ENCODE measurements at places on chromosomes 2 and 18.

DNA sequence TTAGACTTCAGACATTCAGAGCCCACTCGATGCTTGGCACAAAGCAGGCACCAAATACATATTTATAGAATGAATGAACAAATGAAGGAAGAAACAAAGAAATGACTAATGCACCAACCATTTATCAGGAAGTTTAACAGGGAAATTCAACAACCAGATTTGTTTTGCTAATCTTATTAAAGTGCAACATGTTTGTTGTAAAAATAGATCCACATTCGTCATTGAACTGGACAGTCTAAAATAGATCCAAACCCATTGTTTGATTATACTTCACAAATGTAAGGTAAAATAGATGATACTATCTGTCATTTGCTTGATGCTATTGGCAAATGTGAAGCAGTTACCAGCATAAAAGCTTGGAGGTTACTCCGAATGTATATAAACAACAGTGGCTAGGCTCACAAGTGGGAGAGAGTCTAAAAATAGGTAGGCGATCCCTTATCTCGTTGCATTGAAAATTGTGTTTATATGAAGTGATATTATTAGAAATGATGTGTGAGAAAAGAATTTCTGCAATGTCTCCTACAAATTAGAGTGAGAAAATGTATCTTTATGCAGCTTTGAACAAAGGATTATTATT is 246.2 kb downstream of the NEDD4L start:
- H3K27me3 ChIP-seq: peaks cover 9% of the 10 kb centered on the region
- DNase-seq: no peak
- no peaks in the 10 kb centered on the region for H3K36me3 ChIP-seq
- no peak overlapping the region for H3K27ac ChIP-seq
- peaks cover 4% of the 10 kb centered on the region for H3K4me1 ChIP-seq
- no peak overlapping the region for H3K4me3 ChIP-seq

- no peak overlapping the region for H3K4me3 ChIP-seq
- H3K27me3 ChIP-seq: peaks cover 53% of the 10 kb centered on the region
- no peaks in the 10 kb centered on the region for H3K36me3 ChIP-seq
- peaks cover 26% of the 10 kb centered on the region for H3K4me1 ChIP-seq
- no peak for DNase-seq
- no peak overlapping the region for H3K27ac ChIP-seq
These were observed 56.4 kb downstream of the FAM168B start for GRCh38 chr2:131036696-131037397.

DNA sequence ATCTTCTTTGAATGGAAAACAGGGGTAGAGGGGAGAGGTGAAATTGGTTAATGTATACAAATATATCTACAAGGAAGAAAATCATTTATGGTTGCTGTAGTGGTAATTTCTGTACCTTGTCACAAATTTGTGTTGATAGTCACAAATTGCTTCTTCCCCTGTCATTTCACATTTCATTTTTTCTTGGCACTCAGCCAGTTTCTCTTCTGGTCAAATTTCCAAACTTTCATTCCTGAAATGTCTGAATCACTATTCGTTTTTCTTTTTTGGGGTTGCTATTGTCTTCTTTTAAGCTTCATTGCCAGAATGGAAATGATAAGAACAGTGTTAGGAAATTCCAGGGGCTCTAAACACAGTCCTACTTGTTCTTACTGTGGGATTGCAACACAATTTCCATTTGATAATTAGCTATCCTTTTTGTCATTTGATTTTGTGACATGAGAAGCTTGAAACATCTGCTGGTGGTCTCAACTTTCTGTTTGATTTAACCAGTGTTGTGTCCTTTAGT is 136.0 kb upstream of the GCFC2 start:
- H3K36me3 ChIP-seq: no peaks in the 10 kb centered on the region
- H3K4me1 ChIP-seq: no peaks in the 10 kb centered on the region
- H3K27ac ChIP-seq: no peak overlapping the region
- no peak for DNase-seq

DNA sequence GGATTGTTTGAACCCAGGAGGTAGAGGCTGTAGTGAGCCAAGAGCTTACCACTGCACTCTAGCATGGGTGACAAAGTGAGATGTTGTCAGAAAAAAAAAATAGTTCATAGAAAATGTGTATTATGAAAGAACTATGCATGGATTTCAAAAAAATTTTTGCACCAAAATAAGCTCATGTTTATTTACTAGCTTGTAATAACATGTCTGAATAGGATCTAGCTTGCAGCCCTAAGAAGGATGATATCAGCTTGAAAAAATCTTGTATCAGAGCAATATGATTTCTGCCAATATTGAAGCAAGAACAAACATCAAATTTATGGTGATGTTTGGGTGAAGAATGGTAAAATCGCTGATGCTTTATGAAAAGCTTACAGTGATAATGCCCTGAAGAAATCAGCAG is 97.0 kb upstream of the RFX8 start:
- H3K27me3 ChIP-seq: peaks cover 10% of the 10 kb centered on the region
- no peak overlapping the region for H3K4me3 ChIP-seq
- H3K27ac ChIP-seq: no peak overlapping the region
- no peak for DNase-seq
- peaks cover 4% of the 10 kb centered on the region for H3K36me3 ChIP-seq
- H3K4me1 ChIP-seq: peaks cover 21% of the 10 kb centered on the region

- no peak overlapping the region for H3K27ac ChIP-seq
- H3K27me3 ChIP-seq: peaks cover 24% of the 10 kb centered on the region
- no peaks in the 10 kb centered on the region for H3K36me3 ChIP-seq
- no peak overlapping the region for H3K4me3 ChIP-seq
These were observed 221.1 kb downstream of the GALR1 start for GRCh38 chr18:77470569-77471413.

- DNase-seq: peak; percentile 69
- no peaks in the 10 kb centered on the region for H3K36me3 ChIP-seq
- H3K4me3 ChIP-seq: peak overlapping the region; percentile 56
- H3K27me3 ChIP-seq: peaks cover 96% of the 10 kb centered on the region
These were observed 1.2 kb downstream of the DLX1 start for GRCh38 chr2:172086241-172087206.

GRCh38 chr2:48398285-48399002 is 131.5 kb upstream of the STON1 start:
- no peak overlapping the region for H3K4me3 ChIP-seq
- H3K27me3 ChIP-seq: peaks cover 3% of the 10 kb centered on the region
- no peaks in the 10 kb centered on the region for H3K36me3 ChIP-seq
- DNase-seq: no peak

DNA sequence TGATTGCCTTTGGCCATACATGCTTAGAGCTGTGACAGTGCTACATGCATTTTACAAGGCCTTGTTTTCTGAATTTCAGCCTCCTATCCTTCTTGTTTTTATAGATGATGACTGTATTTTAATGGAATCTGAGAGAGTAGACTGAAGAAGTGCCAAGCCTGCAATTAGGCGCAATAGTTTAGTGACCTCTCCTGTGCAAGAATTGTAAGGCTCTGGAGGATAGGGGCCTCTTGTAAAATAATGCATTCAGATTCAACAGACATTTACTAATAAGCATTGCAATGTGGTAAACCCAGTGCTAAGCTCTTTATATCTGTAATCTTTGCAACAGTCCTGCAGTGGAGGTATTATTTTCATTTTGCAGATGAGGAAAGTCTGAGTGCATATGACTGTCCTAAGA is 105.5 kb downstream of the TDRD15 start:
- no peaks in the 10 kb centered on the region for H3K36me3 ChIP-seq
- no peak overlapping the region for H3K4me3 ChIP-seq
- H3K4me1 ChIP-seq: no peaks in the 10 kb centered on the region
- no peaks in the 10 kb centered on the region for H3K27me3 ChIP-seq

- no peak overlapping the region for H3K4me3 ChIP-seq
- peaks cover 10% of the 10 kb centered on the region for H3K27me3 ChIP-seq
- no peaks in the 10 kb centered on the region for H3K36me3 ChIP-seq
- H3K27ac ChIP-seq: no peak overlapping the region
- H3K4me1 ChIP-seq: no peaks in the 10 kb centered on the region
- no peak for DNase-seq
These were observed 1071.7 kb downstream of the RPIA start for GRCh38 chr2:89763254-89763580.

- DNase-seq: no peak
- H3K4me1 ChIP-seq: no peaks in the 10 kb centered on the region
- H3K27ac ChIP-seq: no peak overlapping the region
- no peaks in the 10 kb centered on the region for H3K27me3 ChIP-seq
- H3K36me3 ChIP-seq: no peaks in the 10 kb centered on the region
These were observed 193.4 kb downstream of the PARD3B start for GRCh38 chr2:204738721-204739120.

DNA sequence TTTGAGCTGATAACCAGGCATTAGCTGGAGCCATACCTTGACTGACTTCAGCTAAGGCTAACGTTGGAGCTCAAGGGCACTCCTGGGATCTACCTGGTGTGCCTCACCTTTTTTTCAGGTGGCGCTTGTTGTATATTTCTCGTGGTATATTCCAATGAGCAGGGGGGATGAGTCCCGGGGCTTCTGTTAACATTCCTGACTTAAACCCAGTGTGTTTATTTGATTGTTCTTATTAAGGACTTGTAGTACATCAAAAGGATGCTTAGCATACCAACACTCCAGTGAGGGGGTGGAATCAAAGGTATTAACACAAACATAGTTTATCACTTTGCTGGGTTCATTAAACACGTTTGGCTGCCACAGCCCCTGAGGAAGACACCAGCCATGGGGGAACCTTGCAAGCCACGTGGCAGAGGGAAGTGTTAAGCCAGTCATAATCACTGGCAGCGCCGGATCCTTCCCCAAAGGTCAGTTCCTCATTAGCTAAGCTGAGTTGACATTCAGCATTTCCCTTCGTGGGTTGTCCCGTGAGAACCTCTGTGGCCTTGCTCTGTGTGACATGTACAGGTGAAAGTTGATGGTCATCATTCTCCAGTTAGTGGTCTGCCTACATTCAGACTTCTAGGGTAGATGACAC is 119.5 kb upstream of the MCFD2 start:
- H3K27me3 ChIP-seq: no peaks in the 10 kb centered on the region
- H3K4me3 ChIP-seq: no peak overlapping the region
- peaks cover 12% of the 10 kb centered on the region for H3K4me1 ChIP-seq
- peaks cover 3% of the 10 kb centered on the region for H3K36me3 ChIP-seq

DNA sequence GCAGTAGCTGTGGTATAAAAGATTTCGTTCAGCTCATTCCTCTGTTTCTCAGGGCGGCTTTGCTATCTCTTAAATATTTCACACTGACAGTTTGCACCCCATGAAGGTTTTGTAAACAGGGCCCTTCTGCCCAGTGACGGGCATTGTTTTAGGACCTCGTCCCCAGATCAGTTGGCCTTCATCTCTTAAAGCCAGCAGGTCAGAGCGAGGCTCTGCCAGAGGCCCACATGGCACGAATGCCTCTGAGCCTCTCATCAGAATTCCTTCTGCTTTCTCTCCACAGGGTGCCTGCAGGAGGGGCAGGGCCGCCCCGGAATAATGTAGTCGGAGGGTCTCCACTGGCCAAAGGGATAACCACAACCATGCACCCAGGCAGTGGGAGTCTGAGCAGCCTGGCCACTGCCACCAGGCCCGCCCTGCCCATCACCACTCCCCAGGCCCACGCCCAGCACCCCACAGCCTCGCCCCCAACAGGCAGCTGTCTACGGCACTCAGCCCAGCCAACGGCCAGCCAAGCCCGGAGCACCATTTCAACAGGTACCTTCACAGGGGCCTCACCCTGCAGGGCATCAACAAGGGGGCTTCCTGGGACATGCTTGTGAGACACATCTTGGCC is 177.0 kb downstream of the SEPTIN10 start:
- no peak overlapping the region for H3K27ac ChIP-seq
- DNase-seq: no peak
- no peak overlapping the region for H3K4me3 ChIP-seq
- peaks cover 5% of the 10 kb centered on the region for H3K27me3 ChIP-seq
- peaks cover 2% of the 10 kb centered on the region for H3K4me1 ChIP-seq

- peaks cover 7% of the 10 kb centered on the region for H3K4me1 ChIP-seq
- DNase-seq: no peak
- H3K36me3 ChIP-seq: peaks cover 1% of the 10 kb centered on the region
- H3K27me3 ChIP-seq: no peaks in the 10 kb centered on the region
- no peak overlapping the region for H3K4me3 ChIP-seq
These were observed 642.9 kb downstream of the ZEB2 start for GRCh38 chr2:143877056-143877455.

DNA sequence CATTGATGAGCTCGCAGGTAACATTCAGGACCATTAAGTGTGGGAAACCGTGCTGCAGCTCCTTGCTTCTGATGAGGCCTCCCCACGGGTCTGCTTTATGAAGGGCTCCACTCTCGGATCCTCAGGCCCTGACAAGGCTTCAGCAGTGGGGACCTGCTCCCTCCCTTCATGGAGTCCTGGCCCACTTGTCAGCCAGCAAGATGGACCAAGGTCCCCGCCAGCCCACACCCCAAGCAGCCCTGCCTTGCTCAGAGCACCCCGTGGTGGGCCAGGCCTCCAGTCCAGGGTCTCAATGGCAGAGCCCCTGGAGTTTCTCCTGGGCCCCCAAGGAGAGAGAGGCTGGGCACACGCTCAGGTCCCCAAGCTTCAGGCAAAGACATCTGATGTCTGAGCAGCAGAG is 41.5 kb downstream of the CROCC2 start:
- H3K27me3 ChIP-seq: no peaks in the 10 kb centered on the region
- no peak overlapping the region for H3K4me3 ChIP-seq
- H3K36me3 ChIP-seq: no peaks in the 10 kb centered on the region
- no peaks in the 10 kb centered on the region for H3K4me1 ChIP-seq
- DNase-seq: no peak
- no peak overlapping the region for H3K27ac ChIP-seq

GRCh38 chr2:30722936-30723725 is 84.1 kb downstream of the CAPN13 start:
- no peaks in the 10 kb centered on the region for H3K4me1 ChIP-seq
- H3K4me3 ChIP-seq: no peak overlapping the region
- H3K27ac ChIP-seq: no peak overlapping the region
- peak; percentile 25 for DNase-seq

GRCh38 chr18:11887328-11888128 is 20.6 kb downstream of the MPPE1 start:
- peaks cover 30% of the 10 kb centered on the region for H3K36me3 ChIP-seq
- no peak overlapping the region for H3K27ac ChIP-seq
- H3K4me3 ChIP-seq: no peak overlapping the region
- peaks cover 8% of the 10 kb centered on the region for H3K4me1 ChIP-seq
- no peaks in the 10 kb centered on the region for H3K27me3 ChIP-seq

DNA sequence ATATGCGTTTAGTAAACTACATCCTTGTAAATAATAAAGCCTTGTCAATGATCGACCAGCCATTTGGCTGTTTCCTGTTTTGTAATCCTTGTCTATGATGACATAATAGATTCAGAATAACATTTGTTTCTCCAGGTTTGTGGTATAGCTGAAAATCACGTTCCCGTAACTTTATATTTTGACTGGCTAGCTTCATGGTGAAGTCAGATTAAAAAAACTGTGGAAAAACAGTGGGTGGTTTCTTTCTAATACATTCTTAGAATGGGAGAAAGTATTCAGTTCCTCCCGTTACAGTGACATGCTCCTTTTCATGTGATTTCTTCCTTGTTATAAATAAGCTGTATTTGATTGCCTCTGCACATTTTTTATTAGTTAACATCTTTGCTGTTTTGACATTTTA is 366.9 kb downstream of the NYAP2 start:
- no peaks in the 10 kb centered on the region for H3K27me3 ChIP-seq
- no peak overlapping the region for H3K27ac ChIP-seq
- H3K4me1 ChIP-seq: no peaks in the 10 kb centered on the region
- no peaks in the 10 kb centered on the region for H3K36me3 ChIP-seq

Data from activated CD8-positive, alpha-beta memory T cell treated with anti-CD3 and anti-CD28 coated beads, Interleukin-2, amount 10 ng/mL, durations not matched to agents 7 days and 5 days (primary cell).